ENCODE measurements at places on chromosomes 5 and 9.

GRCh38 chr5:75058986-75059535 lies 6.7 kb upstream of the GCNT4 start:
- DNase-seq, result no peak

DNA sequence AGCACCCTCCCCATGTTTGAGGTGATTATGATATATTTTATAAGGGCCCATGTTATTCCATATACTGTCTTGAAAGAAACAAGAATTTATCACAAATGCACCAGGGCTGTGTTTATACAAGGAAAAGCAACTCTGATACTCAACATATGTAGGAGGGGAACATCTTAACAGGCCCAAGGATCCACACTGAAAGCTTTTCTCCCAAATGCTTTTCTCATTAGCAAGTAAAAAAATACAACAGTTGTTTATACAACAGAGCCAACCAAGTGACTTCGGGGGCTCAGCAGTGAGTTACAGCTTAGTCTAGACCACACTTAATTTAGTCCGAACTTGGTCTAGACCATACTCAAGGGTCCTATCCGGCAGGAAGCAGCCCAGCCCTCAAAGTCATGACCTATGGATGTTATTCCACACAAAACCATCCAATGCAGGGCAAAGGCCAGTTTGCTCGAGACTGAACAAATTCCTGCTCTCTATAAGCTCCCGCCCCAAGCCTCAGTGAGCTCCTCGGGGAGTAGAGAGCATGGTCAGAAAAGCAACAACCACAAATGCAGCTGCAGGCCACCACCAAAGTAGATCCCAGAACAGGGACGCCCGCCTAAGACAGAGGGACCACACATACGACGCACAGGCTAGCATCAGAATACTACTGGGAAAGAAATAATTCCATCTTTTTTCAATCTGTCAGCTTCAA lies 6.8 kb downstream of the GZMK start:
- no peak for DNase-seq

- DNase-seq, result no peak
Observed at GRCh38 chr9:13264788-13265187, 14.7 kb downstream of the MPDZ start.

DNA sequence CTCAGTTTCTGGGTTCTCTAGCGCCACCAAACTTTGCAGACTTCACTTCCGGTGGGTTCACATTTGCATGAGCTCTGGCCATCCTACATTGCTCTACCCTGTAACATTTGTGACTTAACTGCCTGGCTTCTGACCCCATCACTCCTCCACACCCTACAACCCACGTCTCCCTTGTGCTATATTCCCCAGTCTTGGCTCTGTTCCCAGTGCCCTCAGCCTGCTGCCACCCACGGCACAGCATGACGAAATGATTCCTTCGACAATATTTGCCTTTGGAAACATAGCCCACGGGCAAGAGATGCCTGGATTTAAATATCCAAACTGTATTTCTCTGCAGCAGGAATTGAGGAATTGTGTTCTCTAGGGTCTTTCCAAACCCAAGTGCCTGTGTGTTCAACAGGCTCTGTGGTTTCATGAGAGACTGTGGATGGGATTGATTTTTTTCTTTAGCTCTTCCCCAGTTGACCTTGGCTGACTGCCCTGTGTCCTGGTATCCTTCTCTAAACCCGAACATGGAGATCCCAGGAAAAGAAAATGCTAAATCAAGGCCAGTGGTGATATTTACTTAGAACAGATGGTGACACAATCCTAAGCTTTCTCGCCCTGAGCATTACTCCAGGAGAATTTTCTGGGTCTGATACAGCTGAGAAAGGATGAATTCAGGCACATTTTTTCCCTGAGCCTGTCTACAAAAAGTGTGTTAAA lies 44.4 kb upstream of the GRIA1 start:
- DNase-seq, result no peak

DNA sequence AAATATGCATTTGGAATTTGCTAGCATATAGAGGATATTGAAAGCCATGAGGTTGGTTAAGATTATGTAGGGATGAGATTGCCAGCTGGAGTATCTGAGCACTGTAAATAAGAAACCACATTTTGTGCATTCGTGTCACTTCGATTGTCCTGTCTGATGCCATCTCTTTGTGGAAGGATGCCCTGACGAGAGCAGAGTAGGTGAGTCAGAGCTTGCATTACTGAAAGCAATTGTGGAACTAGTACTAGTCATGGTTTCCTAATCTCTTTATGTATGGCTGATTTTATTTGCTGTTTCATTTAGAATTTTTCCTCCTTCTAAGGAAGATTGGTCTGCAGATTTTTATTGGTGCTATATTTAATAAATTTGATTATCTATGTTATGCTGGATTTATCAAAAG lies 14.5 kb upstream of the TAS2R1 start:
- no peak for DNase-seq

DNA sequence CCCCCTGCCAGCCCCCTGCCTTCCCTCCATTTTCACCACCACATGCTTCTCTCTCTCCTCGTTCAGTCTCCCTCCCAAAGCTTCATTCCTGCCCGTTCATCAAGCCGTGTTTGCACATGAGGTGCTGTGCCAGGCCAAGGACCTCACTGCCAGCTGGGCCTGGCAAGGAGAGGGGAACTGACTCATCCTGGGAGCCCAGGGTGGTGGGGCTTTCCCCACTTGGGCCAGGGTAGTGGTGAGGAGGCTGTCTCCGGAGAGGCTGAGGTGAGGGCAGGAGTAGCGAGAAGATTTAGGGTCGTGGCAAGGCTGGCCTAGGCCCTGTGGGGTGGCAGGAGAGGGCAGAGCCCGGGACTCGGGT lies 30.4 kb upstream of the NOTCH1 start:
- DNase-seq, result no peak

GRCh38 chr9:89361816-89362646 lies 43.7 kb downstream of the SECISBP2 start:
- no peak for DNase-seq

- DNase-seq, result no peak
Observed at GRCh38 chr5:75824323-75824722, 107.1 kb upstream of the POC5 start.

DNA sequence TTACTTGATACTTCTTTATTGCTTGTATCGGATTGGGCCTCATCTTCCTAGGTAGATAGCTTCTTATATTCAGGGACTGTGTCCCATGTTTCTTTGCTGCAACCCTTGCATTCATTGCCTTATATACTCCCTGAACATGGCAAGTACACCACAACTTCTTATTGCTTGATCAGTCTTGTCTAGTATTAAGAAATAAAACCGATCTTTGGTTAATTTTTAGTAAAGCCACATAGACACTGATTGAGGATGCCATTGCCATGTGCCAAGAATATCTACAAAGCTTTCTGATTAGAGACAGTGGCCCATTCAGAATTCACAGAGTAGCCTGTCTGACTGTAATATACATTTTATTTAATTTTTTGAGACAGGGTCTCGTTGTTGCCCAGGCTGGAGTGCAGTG lies 34.7 kb upstream of the ANKRD55 start:
- DNase-seq, result no peak

GRCh38 chr9:109442716-109443115 lies 55.4 kb downstream of the PTPN3 start:
- no peak for DNase-seq

GRCh38 chr9:14585730-14586473 lies 107.3 kb downstream of the ZDHHC21 start:
- DNase-seq, result no peak

DNA sequence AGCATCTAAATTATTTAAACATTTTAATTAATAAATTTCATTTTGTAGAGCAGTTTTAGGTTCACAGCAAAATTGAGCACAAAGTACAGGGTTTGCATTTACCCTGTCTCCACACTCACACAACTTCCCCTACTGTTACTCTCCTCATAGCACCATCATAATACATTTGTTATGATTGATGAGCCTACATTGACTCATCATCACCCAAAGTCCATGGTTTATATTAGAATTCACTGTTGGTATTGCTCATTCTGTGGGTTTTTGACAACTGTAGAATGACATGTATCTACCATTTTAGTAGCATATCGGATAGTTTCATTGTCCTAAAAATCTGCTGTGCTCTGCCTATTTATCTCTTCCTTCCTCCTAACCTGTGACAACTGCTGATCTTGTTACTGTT lies 411.1 kb upstream of the MPDZ start:
- DNase-seq, result no peak

DNA sequence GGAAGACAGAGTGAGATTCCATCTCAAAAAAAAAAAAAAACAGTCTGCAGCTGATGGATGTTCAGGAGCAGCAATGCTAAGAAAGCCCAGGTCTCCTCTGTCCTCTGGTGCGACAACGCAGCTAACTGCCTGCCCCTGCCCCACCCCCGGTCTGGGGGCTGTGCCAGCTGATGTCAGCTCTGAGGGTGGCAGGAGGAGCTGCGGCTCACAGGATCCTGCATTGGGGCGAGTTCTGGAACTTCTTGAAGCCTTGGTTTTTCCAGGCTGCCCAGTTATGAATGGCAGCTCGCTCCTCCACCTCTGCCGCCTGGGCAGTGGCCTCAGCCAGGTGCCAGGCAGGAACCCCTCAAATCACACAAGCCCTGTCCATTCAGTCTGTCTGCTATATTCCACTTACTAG lies 113.5 kb downstream of the ROR2 start:
- DNase-seq, result no peak

GRCh38 chr9:27247756-27248155 lies 49.2 kb downstream of the EQTN start:
- DNase-seq, result peak; percentile 47

DNA sequence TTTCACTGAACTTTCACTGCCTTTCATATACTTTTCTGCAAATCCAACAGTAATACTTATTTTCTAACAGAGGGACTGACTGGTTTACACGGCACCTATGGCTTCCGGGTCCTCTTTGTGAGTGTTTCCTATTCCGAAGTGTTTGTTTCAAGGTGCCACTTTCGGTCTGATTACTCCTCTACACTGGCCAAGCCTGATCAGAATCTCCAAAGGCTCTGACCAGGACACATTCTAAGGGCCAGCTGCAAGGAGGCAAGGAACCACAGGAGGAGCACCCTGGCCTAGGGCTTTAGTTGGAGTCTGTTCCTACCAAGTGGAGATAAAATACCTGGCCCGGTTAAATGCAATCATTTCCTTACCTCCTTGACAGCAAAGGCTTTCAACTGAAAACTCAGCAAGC lies 132.1 kb downstream of the GLIS3 start:
- DNase-seq, result no peak

DNA sequence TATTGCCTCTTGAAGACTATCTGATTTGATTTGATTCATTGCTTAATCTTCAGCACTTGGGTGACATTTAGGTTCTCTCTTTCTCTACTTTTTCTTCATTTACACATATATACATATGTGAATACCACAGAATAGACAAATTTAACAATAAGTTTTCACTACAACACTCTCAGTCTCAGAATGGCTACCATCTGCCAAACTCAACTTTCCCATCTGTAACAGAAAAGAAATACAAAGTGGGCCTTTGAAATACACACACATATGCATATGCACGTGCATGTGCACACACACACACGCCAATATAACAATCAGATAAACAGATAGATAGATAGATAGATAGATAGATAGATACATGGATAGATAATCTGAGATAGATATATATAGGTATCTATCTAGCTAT lies 762.8 kb upstream of the NUDT12 start:
- no peak for DNase-seq

GRCh38 chr9:117720555-117720954 lies 16.4 kb downstream of the TLR4 start:
- no peak for DNase-seq

GRCh38 chr5:153818626-153819025 lies 220.1 kb downstream of the FAM114A2 start:
- no peak for DNase-seq

GRCh38 chr5:89421035-89421434 lies 538.1 kb upstream of the MEF2C start:
- peak; percentile 70 for DNase-seq

DNA sequence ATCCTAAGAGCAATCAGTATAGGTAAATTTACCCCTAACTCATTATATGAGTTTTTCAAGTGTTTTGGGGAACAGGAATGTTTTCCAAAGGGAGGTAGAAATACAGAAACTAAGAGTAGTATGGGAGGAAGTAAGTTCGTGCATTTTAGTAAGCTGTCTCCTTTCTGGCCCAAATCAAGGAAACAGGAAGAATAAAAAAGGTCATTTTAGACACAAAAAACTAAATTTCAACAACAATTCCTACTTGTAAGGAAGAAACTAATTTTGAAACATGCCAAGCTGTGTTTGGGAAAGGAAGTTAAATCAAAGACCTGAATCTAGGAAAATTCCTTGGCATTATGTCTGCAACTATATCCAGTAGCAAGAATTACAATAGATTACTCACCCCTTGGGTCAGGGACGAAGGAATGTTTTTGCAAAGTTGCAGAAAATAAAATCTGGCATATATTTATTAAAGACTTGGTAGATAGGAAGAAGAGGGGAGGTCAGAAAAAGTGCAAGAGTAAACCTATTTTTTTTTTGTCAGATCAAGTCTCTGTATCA lies 6.5 kb upstream of the RPS6 start:
- DNase-seq, result peak; percentile 92

DNA sequence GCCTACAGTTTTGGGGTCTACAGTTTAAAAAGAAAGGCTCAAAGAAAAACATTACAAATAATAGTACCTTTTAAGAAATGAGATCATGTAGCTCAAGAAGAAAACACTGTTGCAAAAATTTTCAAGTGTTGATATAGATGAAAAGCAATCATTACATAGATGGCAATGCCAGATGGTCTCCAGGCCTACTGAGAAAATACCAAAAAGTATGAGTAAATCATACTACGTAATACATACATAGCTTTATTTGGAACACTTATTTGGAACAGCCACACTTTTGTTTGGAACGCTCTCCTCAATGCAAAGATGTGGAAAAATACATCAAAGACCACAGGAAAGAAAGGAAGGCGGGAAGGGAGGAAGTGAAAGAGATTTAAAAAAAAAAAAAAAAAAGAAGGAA lies 44.1 kb downstream of the MARCHF11 start:
- DNase-seq, result no peak

GRCh38 chr9:126559296-126559695 lies 54.4 kb upstream of the LMX1B start:
- no peak for DNase-seq

DNA sequence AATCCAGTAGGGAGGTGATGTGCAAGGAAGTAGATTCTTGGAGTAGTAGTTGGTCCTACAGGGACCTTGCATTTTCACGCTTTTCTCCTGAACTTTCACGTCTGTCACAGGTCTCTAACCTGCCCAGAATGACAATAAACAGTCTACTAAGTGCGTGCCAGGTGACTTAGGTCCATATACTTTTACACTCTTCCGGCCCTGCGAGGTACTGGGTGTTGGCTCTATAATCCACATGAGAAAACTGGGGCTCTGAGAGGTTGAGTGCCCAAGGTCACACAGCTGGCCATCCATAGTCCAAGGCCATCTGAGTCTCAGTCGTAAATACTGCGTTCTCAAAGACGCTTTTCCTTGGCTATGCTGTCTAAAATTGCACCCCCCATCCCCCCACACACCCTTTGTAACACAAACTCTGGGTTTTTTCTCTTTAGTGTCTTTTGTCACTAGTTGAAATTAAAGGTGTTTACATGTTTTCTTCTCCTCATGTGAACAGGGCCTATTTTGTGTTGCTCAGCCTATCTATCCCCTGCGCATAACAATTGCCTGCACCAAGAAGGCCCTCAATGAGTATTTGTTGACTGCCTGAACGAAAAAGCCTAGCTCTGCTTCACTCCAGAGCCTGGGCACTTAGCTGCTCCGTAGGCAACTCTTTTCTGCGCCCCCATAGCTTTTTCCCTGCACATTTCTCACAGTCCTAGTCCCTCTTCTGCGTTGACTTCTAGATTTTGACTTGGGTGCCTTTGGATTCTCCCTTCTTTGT lies 943 bp downstream of the SFXN1 start:
- no peak for DNase-seq

GRCh38 chr9:68914751-68915150 lies 99.2 kb downstream of the PRKACG start:
- no peak for DNase-seq

All from endothelial cell of umbilical vein (primary cell).